ENCODE measurements at places on chromosomes 12 and 14.

DNA sequence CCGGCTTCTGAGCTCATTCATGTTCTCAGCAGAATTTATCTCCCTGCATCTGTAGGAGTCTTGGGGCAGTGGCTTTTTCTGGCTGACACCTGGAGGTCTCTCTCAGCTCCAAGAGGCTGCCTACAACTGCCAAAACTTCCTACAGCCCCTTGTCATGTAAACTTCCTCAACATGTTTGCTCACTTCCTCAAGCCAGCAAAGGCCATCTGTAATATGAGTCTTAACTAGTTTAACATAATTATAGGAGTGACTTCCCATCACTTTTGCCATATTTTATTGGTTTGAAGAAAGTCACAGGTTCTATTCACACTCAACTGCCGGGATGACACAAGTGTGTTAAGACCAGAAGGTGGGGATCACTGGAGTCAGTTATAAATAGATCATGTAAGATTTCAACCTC is 194.0 kb downstream of the VRK1 start:
- DNase-seq, result no peak

GRCh38 chr12:92722897-92723296 is 20.1 kb downstream of the PLEKHG7 start:
- DNase-seq, result no peak

GRCh38 chr14:98903371-98903770 is 368.6 kb downstream of the BCL11B start:
- DNase-seq, result no peak

DNA sequence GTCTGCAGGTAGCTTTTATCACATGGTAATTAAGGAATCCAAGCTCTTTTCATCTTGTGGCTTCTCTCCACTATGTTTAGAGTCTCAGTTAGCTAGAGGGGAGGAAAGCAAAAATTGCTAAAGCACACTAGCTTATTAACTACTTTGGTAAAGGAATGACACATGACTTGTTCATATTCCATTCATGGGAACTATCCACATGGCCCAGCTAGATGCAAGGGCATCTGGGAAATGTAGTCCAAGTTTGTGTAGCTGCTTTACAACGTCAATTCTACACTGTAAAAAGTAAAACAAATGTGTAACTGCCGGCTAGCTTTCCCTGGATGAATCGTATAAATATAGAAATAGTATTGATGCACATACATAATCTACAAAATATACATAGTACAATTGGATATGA is 244.5 kb upstream of the LRFN5 start:
- DNase-seq, result no peak

- no peak for DNase-seq
These were observed 7.1 kb upstream of the NT5DC3 start for GRCh38 chr12:103848143-103848542.

GRCh38 chr12:112998987-112999767 is 20.9 kb downstream of the OAS2 start:
- no peak for DNase-seq

DNA sequence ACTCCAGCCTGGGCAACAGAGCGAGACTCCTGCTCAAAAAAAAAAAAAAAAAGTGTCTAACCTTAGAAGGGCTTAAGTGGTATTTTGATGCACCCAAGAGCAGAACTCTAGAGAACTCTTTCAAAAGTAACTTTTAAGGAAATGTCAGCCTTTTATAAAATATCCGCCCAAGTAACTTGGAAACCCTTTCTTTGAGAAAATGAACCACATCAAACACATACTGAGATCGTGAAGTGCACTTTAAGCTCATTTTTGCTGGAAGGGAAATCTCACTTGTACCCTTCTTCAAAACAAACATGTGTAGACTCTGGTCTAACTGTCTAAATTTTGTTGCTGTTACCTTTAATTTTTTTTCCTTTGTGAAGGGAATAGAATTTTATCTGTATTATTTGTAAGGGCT is 5.5 kb downstream of the C12orf56 start:
- peak; percentile 93 for DNase-seq
